ENCODE measurements at places on chromosomes 6 and 20.

GRCh38 chr6:28981431-28981832 is 23.7 kb downstream of the ZNF311 start:
- peak; percentile 62 for DNase-seq

DNA sequence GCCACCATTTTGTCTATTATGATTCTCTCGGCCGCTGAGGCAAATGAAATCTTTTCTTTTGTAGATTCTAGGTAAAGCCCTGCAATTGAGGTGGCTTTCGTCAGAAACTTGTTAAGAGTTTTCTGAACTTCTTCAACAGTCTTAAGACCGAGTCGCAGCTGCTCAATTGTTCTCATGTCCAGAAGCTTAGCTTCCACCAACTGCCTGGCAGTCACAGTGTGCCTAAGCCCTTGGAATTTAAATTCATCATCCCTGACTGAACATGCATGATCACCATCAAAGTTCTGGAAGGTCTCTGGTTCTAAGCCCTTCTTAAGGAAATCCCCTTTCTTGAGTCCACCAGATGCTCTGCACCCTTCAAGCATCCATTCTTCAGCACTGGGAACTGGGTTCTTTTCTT is 25.7 kb downstream of the DST start:
- no peak for DNase-seq

- no peak for DNase-seq
Observed at GRCh38 chr20:44187054-44187771, at the start of gene JPH2. TSS of gene JPH2 (minus strand) at chr20:44187188. CDS start at chr20:44186705, 483 bp downstream.

GRCh38 chr6:18154507-18155149 is at the start of gene TPMT:
TSS of gene TPMT (minus strand) at chr6:18155077. CDS start at chr6:18149127, 5,950 bp downstream.
- DNase-seq: no peak

DNA sequence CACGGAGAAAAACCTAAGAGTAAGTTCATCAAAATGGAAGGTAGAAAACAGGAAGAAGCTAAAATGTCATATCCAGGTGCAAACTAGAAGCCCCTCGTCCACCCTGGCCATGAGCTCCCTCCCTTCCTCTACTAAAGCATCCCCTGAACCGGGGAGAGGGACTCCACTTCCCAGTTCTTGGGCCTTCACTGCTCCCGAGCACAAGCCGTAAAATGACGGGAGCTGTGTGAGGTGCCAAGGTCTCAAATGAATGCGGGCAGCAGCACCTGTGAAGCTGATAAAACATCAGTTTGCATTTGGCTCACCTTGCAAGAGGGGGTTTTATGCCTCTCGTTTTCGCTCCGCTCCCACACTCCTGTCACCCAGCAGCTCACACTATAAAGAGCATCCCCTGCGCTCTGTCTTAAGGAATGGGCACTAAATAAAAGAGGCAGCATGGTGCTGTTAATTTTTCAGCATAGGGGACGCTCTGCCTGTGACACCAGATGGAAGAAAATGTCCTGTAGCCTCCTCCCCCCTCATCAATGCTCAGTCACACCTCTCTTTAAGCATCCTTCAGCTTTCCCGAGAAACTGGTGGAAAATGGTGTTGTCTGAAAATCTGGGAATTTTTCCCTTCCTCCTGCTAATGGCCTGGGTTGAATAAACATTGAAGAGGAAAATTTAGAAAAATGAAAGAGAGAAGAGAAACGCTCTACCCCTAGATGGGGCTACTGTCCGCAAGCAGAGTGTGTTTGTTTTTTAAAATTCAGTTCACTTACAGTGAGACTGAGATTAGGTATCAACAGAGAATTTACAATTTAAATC is 563.0 kb upstream of the AGPAT4 start:
- no peak for DNase-seq

DNA sequence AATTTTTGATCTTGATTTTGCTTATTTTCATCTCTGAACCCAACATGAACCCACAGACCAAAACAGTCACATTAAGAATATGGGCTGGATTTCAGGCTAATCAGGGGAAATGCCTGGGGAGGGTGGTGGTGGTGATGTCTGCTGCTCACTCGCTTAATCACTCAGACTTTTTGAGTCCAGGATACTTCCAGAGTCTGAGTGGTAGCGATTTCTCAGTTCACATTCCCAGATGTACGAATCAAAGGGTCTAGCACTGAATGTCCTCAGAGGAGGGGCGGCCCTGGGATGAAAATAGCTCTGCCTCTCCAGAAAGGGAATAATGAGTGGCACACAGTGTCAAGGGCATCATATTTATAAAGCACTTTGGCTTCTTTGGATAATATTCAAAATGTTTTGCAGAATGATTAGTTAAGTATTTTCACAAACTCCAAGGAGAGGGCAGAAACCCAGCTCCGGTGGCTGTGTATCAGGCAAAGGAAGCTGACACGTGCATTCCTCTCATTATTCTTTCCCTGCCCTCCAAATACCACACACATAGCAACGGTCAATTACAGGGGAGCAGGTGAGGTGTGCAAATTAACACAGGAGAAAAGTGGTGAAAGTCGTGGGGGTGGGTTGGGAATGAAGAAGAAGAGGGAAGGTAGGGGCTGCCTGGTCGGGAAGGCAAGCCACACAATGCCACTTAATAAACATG is 345.2 kb upstream of the RSPO3 start:
- DNase-seq: no peak

DNA sequence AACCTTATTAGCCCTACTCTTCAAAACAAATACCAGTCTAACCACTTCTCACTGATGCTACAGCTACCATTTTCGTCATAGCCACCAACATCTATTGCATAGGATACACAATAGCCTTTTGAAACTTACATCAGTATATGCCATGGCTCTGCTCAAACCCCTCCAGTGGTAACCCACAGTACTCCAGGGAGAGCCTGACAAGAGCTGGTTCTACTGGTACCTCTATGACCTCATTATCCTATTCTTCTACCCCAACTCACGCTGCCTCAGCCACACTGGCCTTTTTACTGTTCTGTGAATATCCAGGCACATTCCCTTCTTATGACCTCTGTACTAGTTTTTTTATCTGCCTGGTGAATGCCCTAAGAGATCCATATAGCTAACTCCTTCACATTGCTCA is 157.6 kb downstream of the ARHGAP18 start:
- no peak for DNase-seq

DNA sequence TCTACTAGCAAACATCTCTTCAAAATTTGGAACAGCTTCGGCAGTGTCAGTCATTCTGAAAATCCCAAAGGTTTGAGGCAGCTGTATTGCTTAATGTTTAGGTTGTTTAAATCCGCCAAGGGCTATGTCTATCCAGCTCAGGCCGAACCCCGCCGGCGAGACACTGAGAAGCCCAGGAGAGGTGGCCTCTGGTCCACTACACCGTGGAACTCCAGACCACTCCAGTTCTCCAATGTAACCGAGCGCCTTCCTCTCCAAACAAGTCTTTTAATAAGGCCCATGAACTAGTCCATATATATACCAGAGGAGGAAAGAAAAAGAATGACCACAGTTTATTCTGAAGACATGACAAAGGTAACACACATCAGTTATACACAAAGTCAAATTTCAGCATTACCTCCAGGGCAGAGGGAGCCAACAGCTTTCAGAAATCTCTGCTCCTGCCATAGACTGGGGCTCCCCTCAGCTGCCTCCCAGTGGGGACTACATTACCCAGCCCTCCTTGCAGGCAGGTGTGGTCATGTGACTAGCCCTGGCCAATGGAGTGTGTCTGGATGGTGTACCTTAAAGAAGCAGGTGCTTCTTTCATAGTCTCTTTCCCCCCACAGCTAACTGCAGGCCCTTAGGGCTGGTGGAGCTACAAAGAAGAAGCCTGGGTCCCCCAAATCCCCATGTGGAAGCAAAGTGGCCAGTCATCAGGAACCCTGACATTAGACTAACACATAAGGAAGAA is at the start of gene RAMACL:
TSS of gene RAMACL (minus strand) at position 255 of the 733 bp plus-strand sequence. CDS start at position 54, 201 bp downstream.
- DNase-seq: peak; percentile 29

DNA sequence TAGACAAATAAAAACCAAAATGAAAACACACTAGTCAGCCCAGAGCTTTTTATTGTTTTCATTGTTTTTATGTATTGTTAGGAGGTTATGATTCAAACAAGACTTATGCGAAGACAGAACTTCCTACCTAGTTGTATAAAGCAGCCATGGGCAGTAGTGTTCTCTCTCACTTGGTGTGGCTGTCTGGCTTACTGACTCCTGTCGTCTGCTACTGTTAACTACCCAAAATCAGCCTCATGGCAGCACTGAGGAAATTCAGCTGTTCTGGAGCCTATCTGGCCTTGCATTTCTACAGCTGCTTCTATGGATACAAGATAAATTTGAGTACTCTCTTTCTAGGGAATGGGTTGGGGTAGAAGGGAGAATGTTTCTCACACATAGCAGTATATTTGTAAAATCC is 20.4 kb downstream of the VTA1 start:
- DNase-seq: no peak

GRCh38 chr6:110799189-110799588 is 16.1 kb downstream of the CDK19 start:
- DNase-seq: no peak

DNA sequence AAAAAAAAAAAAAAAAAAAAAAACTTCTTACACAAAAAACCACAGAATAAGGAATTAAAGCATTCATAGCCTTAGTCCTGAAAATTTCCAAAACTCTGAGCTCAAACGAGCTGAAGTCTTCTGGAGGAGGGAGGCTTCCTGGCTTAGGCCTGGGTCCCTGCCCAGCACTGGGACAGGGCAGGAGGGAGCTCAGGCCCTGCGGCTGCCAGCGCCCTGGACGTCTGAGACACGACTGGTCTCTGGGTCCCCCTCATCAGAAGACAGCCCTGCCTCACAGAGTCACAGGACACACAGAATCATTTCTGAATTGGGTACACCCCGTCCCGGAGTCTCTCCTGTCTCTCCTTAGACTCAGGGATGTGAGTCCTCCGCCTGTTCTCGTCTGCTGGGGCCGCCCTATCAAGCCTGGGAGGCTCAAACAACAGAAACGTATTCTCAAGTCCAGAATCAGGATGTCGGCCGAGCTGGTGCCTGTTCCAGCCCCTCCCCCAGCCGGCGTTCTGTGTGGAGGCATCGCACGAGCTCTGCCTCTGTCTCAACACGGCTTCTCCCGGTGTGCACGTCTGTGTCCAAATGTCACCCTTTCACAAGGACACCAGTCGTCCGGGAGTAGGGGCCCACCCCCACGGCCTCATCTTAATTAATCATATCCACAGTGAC is 39.4 kb downstream of the ZBTB46 start:
- no peak for DNase-seq

DNA sequence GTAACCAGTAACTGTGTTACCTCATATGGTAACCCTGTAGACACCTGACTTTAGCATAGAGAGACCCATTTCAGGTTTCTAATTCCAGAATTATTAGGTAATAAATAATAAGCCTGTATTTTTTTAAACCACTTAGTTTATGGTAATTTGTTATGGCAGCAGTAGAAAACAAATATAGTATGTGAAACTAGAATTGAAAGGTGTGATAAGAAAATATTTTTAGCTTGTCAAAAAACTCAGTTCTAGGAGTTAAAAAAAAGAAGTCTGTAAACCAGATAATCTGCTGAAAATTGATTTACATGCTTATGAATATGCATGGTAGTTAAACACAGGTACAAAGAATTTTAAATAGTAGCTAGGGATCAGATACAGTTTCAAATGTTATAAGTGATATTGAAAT is 695.0 kb upstream of the GJE1 start:
- DNase-seq: no peak

- DNase-seq: no peak
Observed at GRCh38 chr6:75481936-75482593, 11.5 kb downstream of the FILIP1 start.

- DNase-seq: no peak
Observed at GRCh38 chr6:63529498-63529897, 42.8 kb upstream of the LOC128125822 start.

- DNase-seq: no peak
Observed at GRCh38 chr20:57610261-57610952, 9.8 kb downstream of the ZBP1 start.

- peak; percentile 25 for DNase-seq
Observed at GRCh38 chr6:170176898-170177771, 113.7 kb downstream of the DLL1 start.

- no peak for DNase-seq
Observed at GRCh38 chr6:118292558-118292957, 255.5 kb upstream of the PLN start.

- DNase-seq: no peak
Observed at GRCh38 chr6:130900913-130901312, 73.7 kb downstream of the SMLR1 start.

DNA sequence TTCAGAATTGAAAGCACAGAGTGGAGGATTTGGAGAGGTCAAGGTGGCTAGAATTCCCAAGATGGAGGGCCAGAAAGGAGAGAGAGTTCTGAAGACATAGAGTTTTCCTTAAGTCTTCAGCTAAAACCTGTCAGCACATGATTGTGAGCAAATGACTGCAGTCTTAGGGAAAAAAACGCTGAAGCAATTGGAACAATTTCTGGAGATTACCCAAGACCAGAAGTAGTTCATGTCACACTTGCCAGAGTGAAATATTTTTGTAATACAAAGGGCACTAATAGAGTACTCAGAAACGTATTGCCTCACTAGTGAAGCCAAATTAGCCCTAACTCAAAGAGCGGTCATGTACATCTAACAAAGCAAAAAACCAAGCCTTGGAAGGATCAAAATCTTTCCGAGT is 541.3 kb upstream of the MARCKS start:
- no peak for DNase-seq

GRCh38 chr6:43624786-43625288 is 4.2 kb downstream of the GTPBP2 start:
- no peak for DNase-seq

DNA sequence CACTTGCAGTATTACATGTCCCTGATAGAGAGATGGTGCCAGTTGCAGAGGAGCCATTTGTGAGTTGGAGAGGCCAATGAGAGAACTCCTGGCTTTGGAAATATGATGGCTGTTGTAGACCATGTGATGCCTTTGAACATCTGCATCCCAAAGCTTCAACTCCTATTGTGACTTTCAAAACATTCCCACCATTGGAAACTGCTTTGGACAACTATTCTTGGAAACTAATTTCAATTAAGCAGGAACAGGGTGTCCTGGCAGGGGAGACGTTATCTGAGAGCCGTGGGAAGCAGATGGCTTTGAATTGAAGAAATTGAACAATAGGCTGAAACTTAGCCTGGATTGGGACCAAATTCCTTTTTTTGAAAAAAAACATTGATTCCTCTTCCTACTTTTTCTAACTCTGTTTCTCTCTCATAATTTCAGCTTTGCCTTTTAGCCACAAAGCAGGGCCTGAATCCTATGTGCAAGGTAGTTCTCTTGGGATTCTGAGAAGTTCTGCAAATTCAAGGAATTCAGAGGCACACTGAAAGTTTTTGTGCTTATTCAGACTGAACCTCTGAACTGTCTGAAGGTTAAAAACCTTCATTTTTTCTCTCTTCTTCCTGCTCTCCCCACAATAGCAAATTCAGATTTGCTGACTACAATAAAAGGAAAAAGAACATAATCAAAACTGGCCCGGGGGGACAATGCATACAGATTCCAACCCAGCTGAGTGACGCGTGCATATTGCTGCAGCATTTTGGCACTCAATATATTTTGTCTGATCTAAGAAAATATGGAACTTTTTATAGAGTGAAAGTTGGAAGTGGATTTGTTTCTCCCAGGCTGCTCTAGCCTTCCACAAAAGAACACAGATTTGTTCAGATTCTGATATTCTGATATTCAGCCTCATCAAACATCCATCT is 720.4 kb upstream of the CHD6 start:
- no peak for DNase-seq

GRCh38 chr6:144478483-144478882 is 193.3 kb downstream of the UTRN start:
- no peak for DNase-seq

Data from T-helper 2 cell (primary cell).